ENCODE measurements at places on chromosomes 4 and X. TPM values are rescaled to one million over a fixed set of nuclear protein-coding genes. Genes with fewer than 3 reads are reported as not detected.

The FGA gene
- total RNA-seq, result not detected

The ADH1A gene
- not detected for total RNA-seq

The AMTN gene
- not detected for total RNA-seq

The DMP1 gene
- not detected for total RNA-seq

The POU4F2 gene
- not detected for total RNA-seq

The MAGEA6 gene
- not detected for total RNA-seq

The MTCP1 gene
- 3.1 TPM for total RNA-seq

The CCSER1 gene
- 0.30 TPM for total RNA-seq
